Left cardiac atrium (tissue), 4 donors: ENCODE measurements at places on chromosomes 4 and X. TPM values are rescaled to one million over a fixed set of nuclear protein-coding genes. Genes with fewer than 3 reads are reported as not detected.

NXF2 gene
- total RNA-seq: not detected

CDKL5 gene
- total RNA-seq: 8.3 TPM

FGFBP2 gene
- 18.5 TPM for total RNA-seq

ADAMTS3 gene
- total RNA-seq: 1.7 TPM

FHDC1 gene
- total RNA-seq: 0.50 TPM

RPL36A gene
- total RNA-seq: 98.2 TPM

TEX13B gene
- not detected for total RNA-seq

FABP2 gene
- not detected for total RNA-seq

FBXL5 gene
- 69.1 TPM for total RNA-seq

F8 gene
- 45.7 TPM for total RNA-seq

TCEAL8 gene
- total RNA-seq: 46.1 TPM

BMP15 gene
- total RNA-seq: not detected

SNCA gene
- total RNA-seq: 12.7 TPM

LGI2 gene
- 5.3 TPM for total RNA-seq

CITED1 gene
- total RNA-seq: 0.94 TPM

CSTF2 gene
- total RNA-seq: 7.5 TPM

MAGEC2 gene
- total RNA-seq: not detected

VCX2 gene
- not detected for total RNA-seq

USP17L13 gene
- total RNA-seq: not detected

STPG2 gene
- total RNA-seq: 0.24 TPM

BCORL1 gene
- total RNA-seq: 7.5 TPM
